ENCODE measurements at places on chromosomes 5 and 9.

DNA sequence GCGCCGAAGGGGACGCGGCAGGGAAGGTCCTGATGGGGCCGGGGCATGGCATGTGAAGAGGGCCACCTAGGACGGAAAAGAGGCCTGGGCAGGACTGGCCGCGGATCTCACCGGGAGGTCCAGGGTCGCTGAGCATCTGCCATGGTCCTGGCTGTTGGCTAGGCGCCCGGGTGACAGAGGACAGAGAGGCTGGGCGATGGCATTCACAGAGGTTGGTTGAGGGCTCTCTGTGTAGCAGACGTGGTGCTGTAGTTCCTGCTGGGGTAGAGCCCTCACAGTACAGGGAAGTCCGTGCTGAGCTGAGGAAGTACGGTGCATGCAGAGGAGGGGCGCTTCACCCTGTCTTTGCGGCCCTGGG, 427 bp downstream of the PCYOX1L start:
- DNase-seq = no peak

GRCh38 chr9:120109242-120109641, 470.7 kb downstream of the CDK5RAP2 start:
- no peak for DNase-seq

GRCh38 chr9:95313010-95313498, 4.5 kb downstream of the FANCC start:
- DNase-seq = no peak

GRCh38 chr9:16825971-16826625, 44.4 kb downstream of the BNC2 start:
- no peak for DNase-seq

DNA sequence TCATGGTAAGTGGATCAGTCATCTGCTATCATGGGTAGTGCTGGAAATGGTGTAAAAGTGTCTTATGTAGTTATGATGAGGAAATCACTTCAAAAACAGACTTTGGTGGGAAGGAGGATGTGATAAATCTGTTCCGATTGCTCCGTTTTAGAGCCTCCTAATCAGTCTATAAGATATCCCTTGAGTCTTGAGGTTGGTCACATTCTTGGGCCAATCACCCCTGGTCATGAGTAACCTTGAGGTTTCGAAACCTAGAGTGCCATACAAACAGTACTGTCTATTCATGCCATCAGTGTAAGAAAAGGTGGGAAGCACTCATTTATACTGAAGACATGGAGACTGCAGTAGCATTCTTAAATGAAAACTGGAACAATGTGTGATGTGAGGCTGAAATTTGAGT, 45.8 kb downstream of the LRRTM2 start:
- no peak for DNase-seq

GRCh38 chr5:43290726-43291125, 22.5 kb downstream of the HMGCS1 start:
- no peak for DNase-seq

GRCh38 chr5:6162175-6162574, 216.2 kb downstream of the MED10 start:
- DNase-seq = no peak

GRCh38 chr9:98185611-98186171, 6.7 kb downstream of the CORO2A start:
- DNase-seq = no peak

GRCh38 chr5:107402434-107403227, 268.1 kb downstream of the EFNA5 start:
- no peak for DNase-seq

- no peak for DNase-seq
Observed at GRCh38 chr5:176514244-176514950, 22.8 kb downstream of the RNF44 start.

GRCh38 chr9:108603141-108603540, 252.6 kb downstream of the ACTL7B start:
- no peak for DNase-seq

DNA sequence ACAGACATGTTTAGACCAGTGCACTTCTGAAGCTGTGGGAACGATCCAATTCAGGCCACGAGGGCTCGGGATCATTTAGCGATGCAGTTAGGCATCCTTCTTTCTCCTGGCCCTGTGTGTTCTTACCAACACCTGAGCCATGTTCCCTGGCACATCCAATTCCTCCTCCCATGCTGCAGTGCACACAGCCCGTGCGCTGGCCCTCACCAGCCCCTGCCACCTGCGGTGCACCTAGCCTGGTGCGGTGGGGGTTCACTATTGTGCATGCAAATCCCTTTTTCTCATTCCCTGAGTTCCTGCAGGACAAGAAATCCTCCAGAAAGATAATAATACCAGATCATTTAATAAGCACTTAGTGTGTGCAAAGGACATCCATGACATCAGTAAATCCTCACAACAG, 53.5 kb downstream of the NEURL1B start:
- no peak for DNase-seq

DNA sequence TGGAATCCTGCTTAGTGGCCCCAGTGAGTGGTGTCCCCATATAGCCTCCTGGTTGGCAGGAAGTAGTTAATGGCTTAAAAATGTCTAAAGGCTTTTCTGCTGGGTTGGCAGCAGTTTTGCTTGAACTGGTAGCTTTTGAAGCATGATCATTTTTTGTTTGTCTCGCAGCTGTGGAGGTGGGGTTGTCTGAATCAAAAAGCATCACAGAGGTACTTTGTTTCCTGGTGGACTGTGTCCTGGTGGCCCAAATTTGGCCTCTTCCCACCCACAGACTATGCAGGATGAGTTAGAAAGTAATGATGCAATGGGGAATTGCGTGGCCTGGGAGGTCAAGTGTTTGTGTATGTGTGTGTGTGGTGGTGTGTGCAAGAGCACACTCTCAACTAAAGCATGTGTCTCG, 322.7 kb downstream of the ARHGEF28 start:
- no peak for DNase-seq

DNA sequence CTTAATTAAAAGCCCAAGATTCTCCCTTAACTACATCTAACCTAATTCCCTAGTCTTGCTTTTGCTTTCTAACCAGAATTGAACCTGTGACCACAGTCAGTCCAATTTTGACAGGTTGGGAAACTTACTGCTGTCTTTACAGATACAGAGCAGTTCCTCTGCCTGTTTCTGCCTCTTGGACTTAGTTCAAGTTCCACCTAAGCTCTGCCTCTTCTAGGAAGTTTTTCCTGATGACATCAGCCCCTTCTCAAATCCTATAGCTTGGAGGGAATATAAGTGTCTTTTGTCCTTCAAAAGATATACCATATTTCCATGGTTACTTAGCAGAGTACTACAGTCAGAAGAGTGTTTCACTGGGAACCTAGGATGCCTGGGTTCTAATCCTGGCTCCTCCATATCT, 31.7 kb downstream of the BRINP1 start:
- DNase-seq = no peak

GRCh38 chr5:89703817-89704216, 705.7 kb downstream of the CETN3 start:
- DNase-seq = no peak

GRCh38 chr9:108103046-108103693, 613.6 kb upstream of the KLF4 start:
- DNase-seq = no peak

- DNase-seq = no peak
Observed at GRCh38 chr5:116652196-116652729, 77.6 kb upstream of the SEMA6A start.

GRCh38 chr5:1480217-1480616, 35.0 kb upstream of the SLC6A3 start:
- no peak for DNase-seq

DNA sequence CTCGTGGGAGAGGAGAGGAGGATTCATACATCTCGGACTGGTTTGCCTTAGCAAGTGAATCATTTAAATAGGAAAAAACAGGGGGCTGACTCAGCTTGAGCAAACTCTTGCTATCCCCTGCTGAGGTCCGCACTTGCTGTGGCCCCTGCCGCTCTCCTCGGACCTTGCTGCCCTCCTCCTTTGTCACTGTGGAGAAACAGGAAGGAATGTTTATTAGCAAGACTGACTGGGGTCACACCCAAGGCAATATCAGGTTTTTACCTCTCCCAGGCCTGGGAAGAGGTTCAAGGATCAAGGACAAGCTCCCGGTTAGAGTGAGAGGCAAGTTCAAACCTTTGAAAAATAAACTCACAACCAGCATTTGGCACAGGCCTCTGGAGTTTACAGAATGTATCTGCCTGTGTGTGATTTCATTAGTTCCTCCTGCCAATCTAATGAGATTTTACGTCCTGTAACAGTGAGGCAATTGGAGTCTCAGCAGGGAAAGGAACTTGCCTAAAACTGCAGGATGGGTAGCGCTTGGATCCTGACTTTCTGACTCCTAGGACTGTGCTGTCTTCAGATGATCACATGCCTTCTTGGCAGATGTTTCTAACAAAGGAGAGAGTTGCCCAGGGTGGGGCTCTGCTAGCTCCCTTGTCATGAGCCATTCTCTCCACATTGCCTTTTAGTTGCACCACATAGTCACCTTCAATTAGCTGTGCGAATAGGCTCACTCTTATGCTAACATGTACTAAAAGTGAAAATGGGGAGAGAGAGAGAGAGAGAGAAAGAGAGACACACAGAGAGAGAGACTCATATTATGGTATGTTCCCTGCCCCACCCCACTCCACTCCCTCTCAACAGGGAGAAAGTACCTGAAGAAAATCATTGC, 108.6 kb upstream of the CDKN2B start:
- no peak for DNase-seq

- no peak for DNase-seq
Observed at GRCh38 chr5:53971551-53971950, 338.8 kb downstream of the ARL15 start.

DNA sequence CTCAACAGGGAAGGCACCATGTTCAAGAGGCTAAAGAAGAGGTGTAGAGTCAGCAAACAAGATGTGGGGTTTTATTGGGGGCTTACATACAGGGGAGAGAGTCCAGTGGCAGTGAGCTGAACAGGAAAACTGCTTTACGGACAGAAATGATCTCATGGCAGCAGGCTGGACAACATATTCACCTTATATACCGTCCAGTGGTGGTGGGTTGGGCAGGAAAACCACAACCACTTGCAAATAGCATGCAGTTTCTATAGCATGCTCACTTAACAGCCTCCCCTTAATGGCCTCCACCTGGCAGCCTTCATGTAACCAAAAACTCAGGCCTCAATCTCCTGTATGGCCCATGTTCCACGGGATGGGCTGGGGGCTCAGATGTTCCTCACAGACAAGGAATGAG, 5.4 kb downstream of the TNFSF8 start:
- DNase-seq = peak; percentile 32

- no peak for DNase-seq
Observed at GRCh38 chr9:127033789-127034188, 88.6 kb downstream of the ANGPTL2 start.

DNA sequence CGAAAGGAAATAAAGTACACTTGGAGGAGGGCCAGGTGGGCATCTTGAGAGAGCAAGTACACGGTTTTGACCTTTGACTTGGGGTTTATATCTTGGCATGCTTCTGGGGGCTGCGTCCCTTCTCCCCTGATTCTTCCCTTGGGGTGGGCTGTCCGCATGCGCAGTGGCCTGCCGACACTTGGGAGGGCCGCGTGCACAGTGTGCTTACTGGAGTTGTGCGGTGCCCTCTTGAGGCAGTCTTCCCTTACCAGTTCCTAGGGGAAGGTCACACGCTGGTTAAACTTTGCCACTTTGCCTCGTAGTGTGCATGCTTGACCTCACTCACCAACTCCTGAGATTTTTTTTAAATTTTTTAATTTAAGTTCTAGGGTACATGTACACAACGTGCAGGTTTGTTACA, 4.3 kb upstream of the CLPTM1L start:
- no peak for DNase-seq

DNA sequence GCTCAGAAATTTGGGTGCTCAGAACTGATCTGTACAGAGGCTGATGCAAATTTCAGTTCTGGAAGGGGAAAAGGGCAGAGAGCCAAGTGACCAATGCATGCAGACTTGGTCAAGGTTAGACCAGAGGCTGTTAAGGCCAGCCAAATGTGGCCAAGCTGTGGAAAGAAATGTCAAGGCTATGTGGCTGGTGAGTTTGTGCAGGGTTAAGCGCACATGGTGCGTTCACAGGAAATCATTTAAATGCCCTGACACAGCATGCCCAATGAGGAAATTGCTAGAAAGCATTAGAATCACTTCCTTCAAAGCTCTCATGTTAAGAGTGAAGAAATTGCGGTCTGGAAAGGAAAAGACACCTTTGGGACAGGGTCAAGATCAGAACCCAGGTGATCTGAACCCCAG, 58.0 kb downstream of the PTPN3 start:
- DNase-seq = no peak

DNA sequence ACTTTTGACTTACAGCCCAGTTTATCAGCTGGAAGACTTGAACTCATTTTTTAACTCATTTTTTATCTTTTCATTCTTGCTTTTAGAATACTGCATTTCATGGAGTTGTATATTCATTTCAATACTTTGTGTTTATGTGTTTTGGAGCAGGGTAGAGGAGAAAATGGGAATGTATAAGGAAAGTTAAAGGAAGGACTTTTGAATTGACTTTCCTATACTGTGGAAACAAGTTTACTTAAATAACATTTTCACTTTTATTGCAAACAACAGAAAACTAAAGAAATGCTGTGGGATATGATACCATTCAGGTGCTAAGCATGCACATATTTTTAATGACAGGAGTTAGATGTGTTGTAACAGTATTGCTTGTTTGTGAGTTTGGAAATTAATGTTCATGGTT, 11.7 kb downstream of the NIPBL start:
- DNase-seq = no peak

GRCh38 chr5:116529615-116530014, 45.0 kb downstream of the SEMA6A start:
- no peak for DNase-seq

DNA sequence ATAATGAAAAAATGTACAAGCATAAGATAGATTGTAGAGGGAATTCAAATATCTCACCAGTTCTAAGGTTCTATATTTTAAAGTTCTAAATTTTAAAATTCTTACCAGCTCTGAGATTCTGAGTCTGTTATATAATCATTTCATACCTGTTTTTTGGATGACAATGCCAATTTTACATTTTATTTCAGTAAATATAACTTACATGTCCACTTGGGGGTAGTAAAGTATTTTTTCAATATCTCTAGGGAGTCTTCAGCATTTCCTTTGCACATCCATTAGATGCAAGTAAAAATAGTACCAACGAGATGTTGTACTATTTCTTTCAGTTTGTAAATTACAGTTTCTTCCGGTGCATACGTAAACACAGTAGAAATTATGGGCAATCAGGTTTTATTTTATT, 25.7 kb downstream of the NMUR2 start:
- DNase-seq = no peak

GRCh38 chr9:134951461-134951860, 33.7 kb upstream of the FCN1 start:
- DNase-seq = no peak

GRCh38 chr9:687034-687785, 154.3 kb upstream of the DMRT1 start:
- no peak for DNase-seq

Data from stimulated activated naive CD8-positive, alpha-beta T cell treated with anti-CD3 and anti-CD28 coated beads, Interleukin-15, amount 100 ng/mL, for 72 hours (primary cell).